Breast epithelium (tissue), 4 donors: ENCODE measurements at places on chromosomes 13 and 19. TPM values are rescaled to one million over a fixed set of nuclear protein-coding genes. Genes with fewer than 3 reads are reported as not detected.

Gene URAD
- total RNA-seq, result 0.32 TPM

Gene MAMSTR
- 1.9 TPM for total RNA-seq

Gene COX7A1
- total RNA-seq, result 20.8 TPM

Gene PVR
- 22.0 TPM for total RNA-seq

Gene KRTDAP
- not detected for total RNA-seq

Gene PSG5
- total RNA-seq, result not detected

Gene SPTBN4
- total RNA-seq, result 1.6 TPM

Gene NKPD1
- total RNA-seq, result 1.0 TPM

Gene TSKS
- 0.96 TPM for total RNA-seq

Gene SPC24
- total RNA-seq, result 2.3 TPM

Gene MAG
- total RNA-seq, result not detected

Gene APOC4
- total RNA-seq, result not detected

Gene GYS1
- 24.0 TPM for total RNA-seq

Gene ZIC5
- total RNA-seq, result not detected

Gene SWSAP1
- 1.1 TPM for total RNA-seq

GRCh38 chr19:32010071-32010470 lies 335.3 kb upstream of the ZNF507 start:
- DNase-seq, result no peak

GRCh38 chr13:37361608-37362007 lies 237.0 kb downstream of the POSTN start:
- no peak for DNase-seq

GRCh38 chr19:2048104-2048958 lies 2.7 kb downstream of the MKNK2 start:
- no peak for DNase-seq

DNA sequence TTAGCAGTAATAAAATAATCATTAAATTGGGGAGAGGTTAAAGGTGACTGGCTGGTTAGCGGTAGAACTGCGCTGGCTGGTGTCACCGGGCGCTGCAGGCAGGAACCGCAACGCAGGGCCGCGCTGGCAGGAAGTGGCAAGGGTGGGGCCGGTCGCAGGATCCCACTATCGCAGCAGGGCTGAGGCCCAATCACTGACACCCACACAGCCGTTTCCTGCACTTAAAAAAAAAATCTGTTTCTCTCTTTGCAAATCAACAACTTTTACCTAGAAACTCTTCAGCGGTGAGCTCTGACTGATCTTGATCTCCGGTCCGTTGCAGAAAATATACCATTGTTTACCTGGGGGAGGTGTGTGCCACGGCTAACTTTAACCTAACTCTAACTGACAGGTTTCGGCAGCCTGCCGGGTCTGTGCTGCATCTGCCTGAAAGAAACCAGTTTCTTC lies 46.9 kb downstream of the KLF2 start:
- DNase-seq, result no peak

DNA sequence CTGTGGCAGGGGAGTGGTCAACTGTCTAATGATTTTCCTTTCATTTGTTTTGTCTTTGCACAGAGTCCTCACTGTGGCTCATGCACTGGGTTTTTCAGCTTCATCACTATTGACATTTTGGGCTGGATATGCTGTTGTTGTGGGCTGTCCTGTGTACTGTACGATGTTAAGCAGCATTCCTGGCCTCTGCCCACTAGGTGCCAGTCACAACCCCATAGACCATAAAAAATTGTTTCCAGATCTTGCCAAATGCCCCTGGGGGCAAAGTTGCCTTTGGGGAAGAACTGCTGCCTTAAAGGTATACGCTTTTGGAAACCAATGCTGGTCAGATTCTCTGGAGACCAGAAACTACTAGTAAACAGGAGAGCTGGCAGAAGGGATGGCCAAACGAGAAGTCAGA lies 310.4 kb downstream of the SPRY2 start:
- DNase-seq, result no peak

DNA sequence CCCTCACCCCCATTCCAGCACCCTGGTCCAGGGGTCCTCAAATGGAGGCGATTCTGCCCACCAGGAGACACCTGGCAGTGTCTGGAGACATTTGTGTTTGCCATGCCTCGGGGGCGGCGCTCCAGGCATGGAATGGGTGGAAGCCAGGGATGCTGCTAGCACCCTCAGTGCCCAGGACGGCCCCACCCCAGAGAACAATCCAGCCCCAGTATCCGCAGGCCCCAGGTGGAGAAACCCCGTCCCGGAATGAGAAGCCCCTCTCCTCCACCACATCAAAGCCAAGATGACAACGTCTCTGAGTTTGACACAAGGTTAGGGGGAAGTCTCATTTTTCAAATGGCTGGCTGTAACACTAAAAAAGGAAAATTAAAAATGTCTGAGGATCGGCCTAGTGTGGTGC lies 68.5 kb downstream of the INSR start:
- no peak for DNase-seq

DNA sequence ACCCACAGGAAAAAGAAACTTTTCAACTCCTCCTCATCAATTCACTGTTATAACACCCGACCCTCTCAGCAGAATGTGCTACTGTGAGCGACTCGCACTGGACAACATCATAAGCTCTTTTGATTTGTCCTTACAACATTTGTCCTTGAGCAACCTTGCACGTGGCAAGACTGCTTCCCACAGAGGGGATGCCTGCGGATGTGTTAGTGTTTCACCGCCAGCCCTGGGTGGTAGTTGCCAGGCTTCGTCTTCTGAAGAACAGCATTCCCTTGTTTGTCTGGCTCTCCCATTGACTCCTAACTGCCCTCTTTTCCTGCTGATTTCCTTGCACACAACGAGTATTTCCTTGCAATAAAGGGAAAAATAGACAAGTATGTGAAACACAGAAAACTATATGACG lies 111.4 kb upstream of the SLC7A1 start:
- DNase-seq, result no peak

DNA sequence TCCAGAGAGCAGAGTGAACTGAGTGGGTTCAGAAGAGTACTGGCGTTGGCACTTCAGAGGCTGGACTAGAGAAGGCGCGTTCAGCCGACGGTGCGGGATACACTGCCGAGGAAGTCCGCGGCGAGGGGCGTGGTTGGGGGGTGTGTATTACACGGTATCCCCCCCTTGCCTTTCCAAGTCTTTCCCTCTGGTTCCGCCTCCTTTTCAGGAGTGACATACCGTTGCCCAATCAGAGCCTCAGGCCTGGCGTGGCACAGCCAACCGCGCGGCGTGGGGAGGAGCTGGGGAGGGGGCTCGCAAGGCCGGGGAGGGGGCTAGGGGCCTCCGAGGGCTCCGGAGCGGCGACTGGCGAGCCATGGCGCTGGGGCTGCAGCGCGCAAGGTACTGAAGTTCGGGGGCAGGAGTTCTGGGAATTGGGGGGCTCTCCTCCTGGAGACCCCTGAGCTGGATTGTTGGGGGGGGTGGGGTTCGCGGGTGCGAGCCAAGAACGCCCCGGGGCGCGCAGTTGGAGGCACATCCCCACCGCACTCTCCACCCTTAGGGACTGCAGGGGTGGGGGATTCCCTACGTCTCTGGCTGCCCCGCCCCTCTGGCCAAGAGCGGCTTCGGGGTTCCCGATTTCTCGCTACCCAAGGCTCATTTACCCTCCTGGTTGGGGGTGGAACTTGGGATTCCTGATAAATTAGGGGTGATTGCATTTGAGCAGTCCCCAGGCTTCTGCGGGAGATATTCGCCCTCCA lies at the start of gene HIF3A:
TSS of gene HIF3A (plus strand) at position 321 of the 740 bp plus-strand sequence. CDS start at position 356, 35 bp downstream.
- no peak for DNase-seq

- DNase-seq, result no peak
Measured at GRCh38 chr13:113506025-113506685, 15.6 kb upstream of the DCUN1D2 start.

DNA sequence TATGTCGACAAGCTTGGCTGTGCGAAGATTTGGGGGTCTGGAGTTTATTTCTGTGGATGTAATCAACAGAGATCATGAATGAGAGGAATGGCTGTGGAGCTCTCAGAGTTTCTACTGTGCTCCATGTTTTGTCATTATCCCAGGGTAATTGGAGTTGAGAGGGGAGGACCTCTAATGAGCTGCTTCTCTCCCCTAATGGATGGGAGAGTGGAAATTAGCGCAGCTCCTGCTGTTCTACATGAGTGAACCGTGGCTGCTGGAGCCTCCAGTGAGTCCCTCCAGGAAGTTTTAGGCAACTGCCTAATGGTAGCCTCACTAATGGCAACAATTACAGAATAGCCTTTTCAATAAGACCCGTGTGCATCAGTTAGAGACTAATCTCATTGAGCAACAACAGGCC lies 31.3 kb upstream of the FGF9 start:
- DNase-seq, result no peak

- no peak for DNase-seq
Measured at GRCh38 chr19:33667881-33668280, 46.1 kb downstream of the CHST8 start.

GRCh38 chr19:5818594-5818993 lies 13.7 kb downstream of the NRTN start:
- DNase-seq, result no peak

DNA sequence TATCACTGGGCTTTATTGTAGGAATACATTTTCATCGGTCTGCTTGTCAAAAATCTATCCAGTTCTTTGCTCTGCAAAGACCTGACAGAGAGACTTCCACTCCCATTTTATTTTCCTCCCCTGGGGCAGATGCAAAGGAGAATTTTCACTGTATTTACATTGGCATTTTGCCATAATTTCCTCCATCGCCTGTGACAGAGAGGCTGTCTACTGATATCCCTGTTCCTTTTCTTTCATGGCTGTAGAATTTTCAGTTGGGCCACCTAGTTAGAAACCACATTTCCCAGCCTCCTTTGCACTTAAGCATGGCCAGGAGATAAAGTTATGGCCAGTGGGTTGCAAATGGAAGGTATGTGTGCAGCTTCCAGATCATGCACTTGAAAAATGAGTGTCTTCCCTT lies 89.3 kb downstream of the NUFIP1 start:
- DNase-seq, result no peak

GRCh38 chr13:85512421-85512820 lies 286.8 kb downstream of the SLITRK6 start:
- no peak for DNase-seq

DNA sequence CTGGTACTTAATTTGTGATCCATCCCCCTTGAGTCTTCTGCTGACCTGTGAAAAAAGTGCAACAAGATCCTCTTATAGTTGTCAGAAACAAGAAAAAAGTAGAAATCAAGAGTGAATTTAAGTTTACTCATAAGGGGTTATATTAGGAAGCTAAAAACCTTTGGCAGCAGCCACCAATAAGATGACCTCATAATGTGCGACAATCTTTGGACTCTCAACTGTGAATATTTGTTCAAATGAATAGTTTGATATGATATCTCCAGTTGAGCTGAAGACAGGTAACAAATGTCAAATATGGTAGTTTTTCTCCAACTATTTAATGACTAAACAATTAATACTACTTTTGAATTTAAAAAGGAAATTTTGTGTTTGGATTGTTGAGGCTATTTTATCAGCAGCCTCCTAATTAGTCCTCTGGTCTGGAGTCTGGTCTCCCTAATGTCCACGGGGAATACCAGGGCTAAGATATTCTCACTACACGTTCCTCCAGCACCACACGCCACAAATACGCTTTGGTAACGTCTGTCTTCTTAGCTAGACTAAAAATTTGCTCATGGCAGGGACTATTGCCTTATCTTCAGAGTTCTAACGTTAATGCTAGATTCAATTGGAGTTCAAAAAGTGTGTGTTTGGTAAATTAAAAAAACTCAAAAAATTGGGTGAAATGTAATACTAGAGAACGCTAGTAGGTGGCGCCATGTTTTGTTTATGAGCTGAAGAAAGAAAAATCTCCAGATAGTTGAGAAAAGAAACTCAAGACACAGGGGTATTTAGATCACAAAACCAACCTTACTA lies 51.0 kb upstream of the PDX1 start:
- DNase-seq, result no peak

GRCh38 chr19:57708641-57709361 lies at the start of gene ZNF154:
Gene ZNF154, minus strand, starts transcription at chr19:57709204. Its CDS starts 233 bp downstream, at chr19:57708971.
- peak; percentile 26 for DNase-seq
